Liver (tissue), 10 donors: ENCODE measurements at places on chromosomes 4 and X.

- H3K4me1 ChIP-seq: no peaks in the 10 kb centered on the region
- H3K36me3 ChIP-seq: no peaks in the 10 kb centered on the region
- H3K27me3 ChIP-seq: no peaks in the 10 kb centered on the region
- no peak overlapping the region for H3K27ac ChIP-seq
Measured at GRCh38 chr4:151862766-151863165, 102.0 kb upstream of the GATB start.

GRCh38 chrX:16089086-16089485 is 34.3 kb upstream of the GRPR start:
- H3K4me3 ChIP-seq: no peak overlapping the region
- no peaks in the 10 kb centered on the region for H3K36me3 ChIP-seq
- H3K4me1 ChIP-seq: no peaks in the 10 kb centered on the region
- no peak for DNase-seq
- H3K27me3 ChIP-seq: no peaks in the 10 kb centered on the region

DNA sequence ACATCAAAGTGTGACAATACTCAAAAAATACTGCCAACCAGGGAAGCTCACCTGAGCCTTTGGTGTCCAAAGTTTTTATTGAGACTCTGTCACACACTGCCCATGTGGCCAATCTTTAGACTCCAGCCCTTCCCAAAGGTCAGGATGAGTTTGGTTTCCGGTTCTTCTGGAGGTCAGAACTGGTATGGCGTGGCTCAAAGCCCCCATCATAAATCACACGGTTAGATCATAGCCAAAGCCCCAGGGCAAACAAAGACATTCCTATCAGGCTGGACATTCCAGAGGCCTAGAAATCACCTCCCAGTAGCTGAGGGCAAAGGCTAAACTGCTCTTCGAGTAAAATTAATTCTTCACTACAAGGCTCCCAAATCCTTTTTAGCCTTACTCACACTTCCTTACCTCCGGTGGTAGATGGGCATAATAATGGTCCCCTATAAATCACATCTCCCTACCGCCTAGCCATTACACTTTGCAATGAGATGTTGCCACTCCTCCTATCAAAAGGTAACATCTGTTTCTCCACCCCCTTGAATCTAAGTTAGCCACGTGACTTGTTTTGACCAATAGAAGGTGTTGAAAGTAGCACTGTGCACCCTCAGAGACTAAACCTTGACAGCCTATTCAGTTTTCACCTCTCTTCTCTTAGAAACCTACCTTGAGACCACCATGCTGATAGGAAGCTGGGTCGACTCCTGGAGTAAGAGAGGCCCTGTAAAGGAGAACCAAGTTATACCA is 137.8 kb upstream of the DUSP21 start:
- H3K36me3 ChIP-seq: no peaks in the 10 kb centered on the region
- no peaks in the 10 kb centered on the region for H3K4me1 ChIP-seq
- no peak overlapping the region for H3K4me3 ChIP-seq
- DNase-seq: no peak

DNA sequence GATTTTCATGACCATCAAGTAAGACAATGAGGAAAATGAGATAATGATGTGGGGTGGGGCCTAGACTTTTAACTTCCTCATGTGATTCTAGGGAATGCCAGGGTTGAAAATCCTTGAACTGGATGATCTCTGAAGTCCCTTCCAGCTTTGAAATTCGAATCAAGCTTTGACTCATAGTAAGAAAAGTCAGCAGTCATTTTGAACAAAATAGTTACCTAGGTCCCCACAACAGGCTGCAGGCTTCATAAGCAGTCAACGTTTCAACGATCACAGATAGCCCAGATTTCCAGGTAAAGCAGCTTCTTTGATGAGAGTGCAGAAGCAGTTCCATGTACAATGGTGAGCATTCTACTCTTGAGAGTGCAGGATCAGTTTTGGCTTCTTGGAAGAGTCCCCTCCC is 93.7 kb downstream of the GRIA3 start:
- H3K27me3 ChIP-seq: no peaks in the 10 kb centered on the region
- H3K27ac ChIP-seq: no peak overlapping the region
- no peak for DNase-seq
- H3K4me1 ChIP-seq: no peaks in the 10 kb centered on the region
- H3K36me3 ChIP-seq: no peaks in the 10 kb centered on the region
- no peak overlapping the region for H3K4me3 ChIP-seq
